Femur (tissue), 1 donor: ENCODE measurements at places on chromosomes 6 and 20.

GRCh38 chr6:20921578-20921977 is 387.3 kb downstream of the CDKAL1 start:
- DNase-seq: no peak

- DNase-seq: peak; percentile 78
Observed at GRCh38 chr6:156953479-156954146, 176.4 kb downstream of the ARID1B start.

- DNase-seq: no peak
Observed at GRCh38 chr6:156809034-156809433, 31.9 kb downstream of the ARID1B start.

GRCh38 chr6:113647143-113647889 is 209.8 kb upstream of the MARCKS start:
- DNase-seq: no peak

DNA sequence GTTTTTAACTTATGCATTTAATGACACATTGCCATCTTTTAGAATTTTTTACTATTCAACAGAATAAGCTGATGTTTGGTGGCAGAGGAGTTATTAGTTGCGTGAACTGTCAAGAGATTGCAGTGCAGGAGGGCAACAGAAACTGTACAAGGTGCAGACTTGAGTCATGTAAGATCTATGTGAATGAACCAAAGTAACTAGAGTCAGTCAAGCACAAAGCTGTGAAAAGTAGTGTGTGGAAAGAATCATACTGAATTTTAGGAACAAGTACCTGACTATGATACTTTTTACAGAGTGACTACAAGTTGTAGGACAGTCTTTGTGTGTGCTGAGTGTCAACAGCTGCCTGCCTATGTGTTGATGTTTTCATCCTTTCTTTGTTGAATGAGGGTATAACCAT is 2.7 kb upstream of the C6orf163 start:
- no peak for DNase-seq

- no peak for DNase-seq
Observed at GRCh38 chr20:9966966-9967365, 67.8 kb upstream of the ANKEF1 start.

DNA sequence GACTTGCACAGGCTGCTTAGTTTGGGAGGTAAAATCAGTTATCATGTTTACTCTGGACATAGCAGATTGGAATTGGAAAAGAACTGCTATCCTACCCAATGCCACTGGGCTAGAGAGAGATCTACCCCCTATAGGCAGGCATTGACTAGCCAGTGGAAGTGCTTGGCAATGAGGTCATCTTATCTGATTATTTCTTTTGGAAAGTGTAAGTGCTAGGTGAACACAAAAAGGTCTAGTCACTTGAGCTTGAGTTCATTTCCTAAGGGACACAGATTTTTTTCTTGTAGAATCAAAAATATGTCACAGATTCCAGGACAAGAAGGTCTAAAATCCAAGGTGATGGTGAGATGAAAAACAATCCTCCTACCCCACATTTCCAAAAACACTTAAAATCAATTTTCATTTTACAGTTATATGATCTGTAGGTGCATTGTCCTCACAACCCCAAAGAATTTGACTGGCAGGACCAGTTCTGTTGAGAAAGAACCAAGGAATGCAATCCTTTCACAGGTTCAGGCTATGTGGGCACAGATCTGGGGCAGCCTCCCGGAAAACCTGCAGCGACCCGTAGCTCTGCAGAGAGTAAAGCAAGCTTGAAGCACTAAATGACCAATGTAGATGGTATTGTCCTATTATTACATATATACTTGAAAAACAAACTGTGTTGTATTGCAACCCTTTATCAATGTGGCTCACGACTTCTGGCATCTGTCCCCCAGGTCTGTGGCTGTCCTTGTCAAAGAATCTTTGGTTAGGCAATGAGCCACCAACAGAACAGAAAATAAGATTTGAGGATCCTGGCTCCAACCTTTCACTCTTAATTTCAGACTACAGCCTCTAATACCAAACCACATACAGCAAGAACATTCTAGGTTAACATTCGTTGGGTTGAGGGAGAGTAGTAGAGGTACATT is 67.3 kb upstream of the ADTRP start:
- DNase-seq: no peak

GRCh38 chr6:143955971-143956370 is 52.1 kb downstream of the PLAGL1 start:
- no peak for DNase-seq

DNA sequence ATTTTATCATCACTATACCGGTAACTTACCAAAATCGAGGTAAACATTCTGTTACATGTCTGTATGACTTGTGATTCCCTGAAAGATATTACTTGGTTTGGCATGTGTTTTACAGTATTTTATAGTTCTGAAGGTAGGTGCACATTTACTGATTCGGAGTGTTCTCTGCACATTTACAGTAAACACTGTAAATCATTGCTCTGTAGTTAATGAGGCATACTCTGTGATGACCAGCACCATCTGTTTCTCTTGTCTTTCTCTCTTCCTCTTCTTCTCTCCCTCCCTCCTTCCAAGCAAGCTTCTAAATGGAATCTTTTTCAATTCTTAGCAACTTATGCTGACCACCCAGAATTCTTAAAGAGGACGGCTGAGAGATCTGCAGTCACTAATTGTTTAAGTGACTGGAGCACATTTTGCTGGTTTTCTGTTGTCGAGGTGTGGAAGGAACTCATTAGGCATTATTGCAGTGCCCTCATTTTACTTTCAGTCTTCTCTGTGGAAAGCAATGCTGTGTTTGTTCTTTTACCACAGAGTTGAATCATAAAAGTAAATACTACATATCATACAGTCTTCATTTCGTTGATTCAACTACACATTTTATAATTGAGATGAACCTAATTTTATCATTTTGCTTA is 126.5 kb downstream of the UTRN start:
- no peak for DNase-seq

- DNase-seq: no peak
Observed at GRCh38 chr6:142700032-142700431, 244.9 kb downstream of the HIVEP2 start.

DNA sequence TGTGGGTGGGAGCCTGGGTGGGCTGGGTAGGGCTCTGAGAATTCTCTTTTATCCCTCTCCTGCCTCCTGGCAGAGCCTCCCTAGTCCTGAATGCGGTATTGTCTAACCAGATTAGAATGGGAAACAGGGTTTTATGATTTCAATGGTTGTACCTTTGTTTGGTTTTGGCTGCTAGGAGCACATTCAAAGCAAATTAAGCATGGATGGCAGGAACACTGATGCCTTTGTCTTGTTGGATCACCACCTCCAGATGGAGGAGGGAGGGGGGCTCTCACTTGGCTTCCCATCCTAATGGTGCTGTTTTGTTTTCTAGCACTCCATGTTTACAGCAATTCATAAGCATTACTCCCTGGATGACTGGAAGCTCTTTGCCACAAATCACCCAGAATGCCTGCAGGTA is 11.6 kb downstream of the GMPR start:
- DNase-seq: no peak

- DNase-seq: no peak
Observed at GRCh38 chr20:23200413-23200812, 114.3 kb upstream of the CD93 start.

- DNase-seq: no peak
Observed at GRCh38 chr6:136535017-136535765, 15.0 kb downstream of the MAP7 start.

GRCh38 chr6:73504160-73504559 is 16.7 kb downstream of the EEF1A1 start:
- DNase-seq: no peak

DNA sequence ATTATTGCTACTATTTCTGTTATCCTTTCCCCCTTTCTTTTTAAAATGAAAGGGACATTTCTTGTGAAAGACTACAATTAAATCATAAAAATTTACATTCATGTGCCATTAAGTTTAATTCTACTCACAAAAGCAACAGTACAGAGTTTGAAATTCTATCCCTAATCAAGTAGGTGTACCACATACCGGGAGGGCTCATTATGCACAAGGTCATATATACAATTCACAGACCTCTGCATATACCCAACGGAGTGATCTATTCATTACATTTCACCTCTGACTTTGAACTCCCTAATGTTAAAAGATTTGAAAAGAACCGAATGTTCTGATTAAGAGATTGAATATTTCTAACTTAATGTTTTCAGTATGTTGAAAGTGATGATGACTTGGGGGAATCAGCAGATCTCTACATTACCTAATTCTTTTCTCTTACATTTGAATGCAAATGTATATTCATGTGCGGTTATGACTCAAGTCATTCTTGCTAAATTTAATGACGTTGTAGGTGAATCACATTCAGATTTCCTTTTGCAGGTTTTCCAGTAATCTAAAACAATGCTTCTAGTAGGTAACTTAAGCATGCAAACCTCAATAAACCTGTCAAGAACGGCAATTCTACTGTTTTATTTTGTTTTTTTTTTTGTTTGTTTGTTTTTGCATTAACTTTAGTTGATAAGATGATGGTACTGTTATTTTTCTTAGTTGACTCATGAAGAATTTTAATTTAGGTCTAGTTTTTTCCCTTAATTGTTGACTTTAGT is 7.3 kb downstream of the EYA4 start:
- no peak for DNase-seq

DNA sequence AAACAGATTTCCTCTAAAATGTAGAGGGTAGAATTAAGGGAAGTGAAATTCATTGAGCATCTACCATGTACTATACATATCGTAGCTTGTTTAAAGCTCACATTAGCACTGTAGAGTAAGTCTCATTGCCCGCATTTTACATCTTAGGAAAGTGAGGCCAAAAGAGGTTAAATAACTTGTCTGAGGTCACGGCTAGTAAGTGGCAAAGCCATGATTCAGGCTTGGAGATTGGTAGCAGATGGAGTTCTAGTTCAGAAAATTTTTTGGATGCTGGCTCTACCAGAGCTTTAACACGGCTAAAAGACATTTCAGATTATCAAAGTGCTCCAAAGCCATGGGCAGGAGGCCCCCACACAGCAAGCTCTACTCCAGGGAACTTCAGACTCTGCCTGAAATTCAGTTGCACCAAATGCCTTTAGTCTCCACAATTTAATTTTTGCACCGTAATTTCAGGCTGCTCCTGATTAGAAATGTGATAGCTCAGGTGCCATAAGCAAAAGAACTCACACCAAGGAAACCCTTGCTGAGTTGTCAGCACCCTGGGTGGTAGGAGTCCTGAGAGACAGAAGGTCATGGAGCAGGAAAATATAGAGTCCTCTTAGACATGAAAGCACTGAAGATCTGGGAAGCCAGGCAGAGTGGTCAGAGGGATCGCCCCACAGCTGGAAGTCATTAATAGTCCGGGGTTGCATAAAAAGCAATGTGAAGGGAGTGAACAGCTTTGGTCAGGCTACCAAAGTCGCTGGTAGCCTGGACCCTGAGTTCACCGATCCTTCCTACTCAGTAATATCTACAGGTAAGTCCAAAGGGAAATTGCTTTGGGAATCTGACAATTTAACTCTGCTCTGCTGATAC is 55.2 kb upstream of the ASIP start:
- DNase-seq: peak; percentile 35

DNA sequence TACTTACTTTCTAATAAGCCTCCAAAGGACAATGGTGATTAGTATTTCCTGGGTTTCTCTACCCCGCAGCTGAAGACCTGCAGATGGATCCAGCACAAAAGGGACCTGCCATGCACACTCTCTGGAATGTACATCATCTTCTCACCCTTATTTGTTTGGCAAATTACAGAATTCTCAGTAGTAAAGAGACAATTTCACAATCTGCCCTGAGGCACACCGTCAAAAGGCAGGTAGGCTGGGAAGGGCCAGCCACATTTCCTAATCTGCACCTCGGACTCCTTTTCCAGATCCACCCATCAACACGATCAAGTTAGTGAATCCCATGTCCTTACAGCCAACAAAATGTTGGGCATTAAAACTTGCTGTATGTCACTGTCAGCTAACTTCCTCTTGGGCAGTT is 4.9 kb downstream of the OVOL2 start:
- no peak for DNase-seq

DNA sequence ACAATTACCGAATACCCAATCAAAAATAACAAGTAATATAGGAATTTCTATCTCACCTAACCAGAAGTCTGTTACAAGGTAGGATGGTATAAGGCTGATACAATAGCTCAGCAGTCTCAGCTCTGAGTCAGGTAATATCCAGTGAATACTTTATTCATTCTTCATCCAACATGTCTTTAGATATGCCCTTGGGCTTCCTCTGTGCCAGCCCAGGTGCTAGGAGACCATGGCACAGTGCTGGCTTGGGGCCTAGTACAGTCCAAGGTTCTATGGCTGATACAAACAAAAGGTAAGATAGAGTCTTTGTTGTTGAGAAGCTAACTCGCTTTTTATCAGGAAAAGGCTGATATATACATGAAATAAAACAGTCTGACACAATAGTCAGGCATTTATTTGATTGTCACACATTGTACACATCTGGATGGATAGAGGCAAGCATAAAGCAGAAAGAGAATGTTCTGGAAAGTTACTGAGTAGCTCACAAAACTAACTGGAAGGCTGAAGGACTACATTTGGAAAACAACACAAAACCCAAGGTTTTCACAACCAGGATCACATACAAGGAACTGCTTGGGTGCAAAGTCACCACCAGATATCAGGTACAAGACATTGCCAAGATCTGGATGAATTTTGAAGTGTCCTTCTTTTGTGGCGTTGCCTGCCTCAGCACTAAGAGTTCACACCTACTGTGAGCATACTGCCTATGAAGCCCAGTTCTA is 110.4 kb upstream of the SCAF8 start:
- no peak for DNase-seq

DNA sequence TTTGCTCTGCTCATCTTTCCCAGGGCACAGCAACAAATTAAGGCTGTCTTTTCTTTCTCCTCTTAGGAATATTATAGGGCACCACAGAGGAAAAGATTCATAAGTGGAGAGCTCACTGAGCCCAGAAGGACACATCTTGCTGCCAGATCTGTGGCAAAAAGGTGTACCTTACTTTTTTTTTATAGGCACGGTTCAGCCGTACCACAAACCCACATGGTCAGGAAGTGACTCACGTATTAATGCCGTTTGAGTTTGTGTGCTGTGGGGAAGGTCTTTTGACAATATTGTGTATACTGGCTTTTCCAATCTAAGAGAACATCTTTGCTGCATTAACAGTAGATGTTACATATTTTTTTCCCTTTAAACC is 28.4 kb downstream of the PAQR8 start:
- no peak for DNase-seq

- no peak for DNase-seq
Observed at GRCh38 chr6:136547336-136547735, 2.9 kb downstream of the MAP7 start.

DNA sequence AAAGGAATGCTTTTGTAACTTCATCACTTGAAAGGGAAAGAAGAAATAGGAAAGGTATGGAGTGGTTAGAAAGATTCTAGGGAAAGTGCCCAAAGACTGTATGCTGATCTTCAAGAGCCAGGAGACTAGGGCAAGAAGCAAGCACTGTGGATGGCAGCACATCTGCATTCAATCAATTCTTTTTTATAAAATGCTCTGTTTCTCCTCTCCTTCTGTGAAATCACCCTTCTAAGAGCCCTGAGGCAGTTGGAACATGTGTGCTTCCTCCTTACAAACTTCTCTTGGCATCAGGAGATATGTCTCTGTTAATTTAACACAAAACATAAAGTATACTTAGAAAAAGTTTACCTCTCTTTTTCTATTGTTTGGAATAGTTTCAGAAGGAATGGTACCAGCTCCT is 1162.2 kb upstream of the GJE1 start:
- DNase-seq: no peak
